ENCODE measurements at places on chromosomes 2 and 18.
A peak's percentile ranks its signal among the peaks of the same experiment; 100 is the strongest.

- no peak for DNase-seq
Observed at GRCh38 chr2:74555610-74556103, 1.1 kb downstream of the DOK1 start.

DNA sequence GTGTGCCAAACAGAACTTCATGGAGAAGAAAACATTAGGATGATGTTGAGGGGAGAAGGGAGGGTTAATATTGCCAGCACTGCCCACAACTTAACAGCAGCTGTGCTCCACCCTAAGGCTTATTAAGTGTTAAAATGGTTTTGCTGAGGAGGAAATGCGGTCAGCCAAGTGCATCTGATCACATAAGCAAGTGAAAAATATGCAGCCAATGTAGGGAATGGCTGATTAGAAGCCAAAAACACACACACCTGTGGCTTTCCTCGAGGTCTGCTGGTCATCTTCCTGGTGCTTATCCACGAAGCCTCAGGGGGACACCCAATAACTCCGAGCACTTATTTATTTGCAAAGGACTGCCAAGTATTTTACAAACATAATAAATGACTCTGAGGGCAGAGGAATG lies 66.3 kb upstream of the GPR45 start:
- no peak for DNase-seq

DNA sequence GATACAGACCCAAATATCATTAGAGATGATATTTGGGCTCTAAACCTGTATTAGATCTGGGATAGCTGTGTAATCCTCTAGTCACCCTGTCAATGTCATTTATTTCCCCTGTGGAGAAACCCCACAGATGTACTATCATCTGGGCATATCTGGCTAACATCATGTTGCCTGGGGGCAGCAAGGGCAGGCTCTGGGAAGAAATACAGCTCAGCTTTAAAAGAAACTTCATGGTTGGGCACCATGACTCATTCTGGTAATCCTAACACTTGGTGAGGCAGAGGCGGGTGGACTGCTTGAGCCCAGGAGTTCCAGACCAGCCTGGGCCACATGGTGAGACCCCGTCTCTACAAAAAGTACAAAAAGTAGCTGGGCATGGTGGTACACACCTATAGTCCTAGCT lies 282.5 kb downstream of the SLC8A1 start:
- no peak for DNase-seq

GRCh38 chr2:204437815-204438756 lies 107.2 kb upstream of the PARD3B start:
- no peak for DNase-seq

DNA sequence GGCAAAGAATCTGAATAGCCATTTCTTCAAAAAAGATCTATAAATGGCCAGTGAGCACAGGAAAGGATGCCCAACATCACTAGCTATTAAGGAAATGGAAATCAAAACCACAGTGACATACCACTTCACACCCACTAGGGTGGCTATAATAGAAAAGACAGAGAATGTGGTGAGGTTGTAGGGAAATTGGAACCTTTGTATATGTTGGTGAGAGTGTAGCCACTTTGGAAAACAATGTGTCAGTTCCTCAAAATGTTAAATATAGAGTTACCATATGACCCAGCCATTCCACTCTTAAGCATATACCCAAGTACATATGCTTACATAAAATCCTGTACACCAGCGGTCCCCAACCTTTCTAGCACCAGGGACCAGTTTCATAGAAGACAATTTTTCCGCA lies 152.8 kb downstream of the SMAD2 start:
- DNase-seq, result no peak

- DNase-seq, result no peak
Observed at GRCh38 chr2:101983486-101983885, 8.3 kb upstream of the IL1R2 start.

GRCh38 chr2:178845566-178846457 lies 38.6 kb upstream of the TTN start:
- peak; percentile 28 for DNase-seq

DNA sequence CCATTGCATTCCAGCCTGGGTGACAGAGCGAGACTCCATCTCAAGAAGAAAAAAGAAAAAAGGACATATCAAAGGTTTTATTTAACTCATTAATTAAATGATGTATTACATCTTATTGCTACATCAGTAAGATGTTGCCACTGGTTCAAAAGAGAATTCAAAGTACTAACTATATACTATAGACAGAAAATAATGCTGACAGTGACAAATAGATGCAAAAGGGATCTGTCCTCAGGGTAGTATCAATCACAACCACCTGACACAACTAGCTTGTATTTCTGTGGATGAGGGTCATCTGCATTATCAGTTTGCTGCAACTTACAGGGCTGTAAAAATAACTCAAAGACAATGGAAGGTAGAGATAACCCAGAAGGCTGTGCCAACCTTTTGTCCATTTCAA lies 16.4 kb upstream of the CREG2 start:
- DNase-seq, result no peak

DNA sequence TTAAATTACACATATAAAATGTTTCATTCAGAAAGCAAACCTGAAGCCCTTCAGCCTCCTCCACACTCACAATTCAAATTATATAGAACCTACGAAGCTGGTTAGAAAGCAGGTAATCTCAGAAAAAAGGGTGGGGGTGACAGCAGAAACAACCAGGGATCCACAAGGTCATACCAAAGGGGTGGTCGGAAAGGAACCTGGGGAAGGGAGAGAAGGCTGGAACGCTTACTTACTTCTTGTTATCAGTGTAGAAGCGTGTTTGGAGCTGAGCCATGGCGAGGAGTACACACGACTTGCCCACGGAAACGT lies 316 bp downstream of the WDR12 start:
- DNase-seq, result no peak

DNA sequence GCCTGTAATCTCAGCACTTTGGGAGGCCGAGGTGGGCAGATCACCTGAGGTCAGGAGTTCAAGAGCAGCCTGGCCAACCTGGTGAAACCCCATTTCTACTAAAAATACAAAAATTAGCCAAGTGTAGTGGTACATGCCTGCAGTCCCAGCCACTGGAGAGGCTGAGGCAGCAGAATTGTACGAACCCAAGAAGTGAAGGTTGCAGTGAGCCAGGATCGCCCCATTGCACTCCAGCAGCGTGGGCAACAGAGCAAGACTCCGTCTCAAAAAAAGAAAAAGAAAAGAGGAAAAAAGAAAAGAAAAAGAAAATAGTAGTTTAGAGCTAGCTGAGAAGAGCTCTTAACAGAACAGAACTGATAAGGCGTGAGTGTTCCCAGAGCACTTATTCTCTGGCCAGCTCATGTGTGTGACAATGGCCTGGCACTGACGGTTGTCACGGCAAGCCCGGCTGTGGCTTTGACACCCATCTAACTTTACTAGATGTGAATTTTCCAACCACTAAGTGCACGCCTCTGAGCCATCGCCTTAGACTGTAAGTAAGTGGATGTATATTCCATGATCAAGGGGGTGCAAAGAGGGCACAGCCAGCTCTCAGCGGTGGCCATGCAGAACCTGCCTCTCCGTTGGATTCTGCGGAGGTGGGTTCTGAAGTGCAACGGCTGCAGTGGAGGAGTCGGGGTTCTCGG lies 80.0 kb downstream of the ZNF516 start:
- DNase-seq, result no peak

- no peak for DNase-seq
Observed at GRCh38 chr18:69628774-69629359, 228.2 kb downstream of the DOK6 start.

GRCh38 chr2:158403237-158403636 lies 53.3 kb downstream of the CCDC148 start:
- no peak for DNase-seq

DNA sequence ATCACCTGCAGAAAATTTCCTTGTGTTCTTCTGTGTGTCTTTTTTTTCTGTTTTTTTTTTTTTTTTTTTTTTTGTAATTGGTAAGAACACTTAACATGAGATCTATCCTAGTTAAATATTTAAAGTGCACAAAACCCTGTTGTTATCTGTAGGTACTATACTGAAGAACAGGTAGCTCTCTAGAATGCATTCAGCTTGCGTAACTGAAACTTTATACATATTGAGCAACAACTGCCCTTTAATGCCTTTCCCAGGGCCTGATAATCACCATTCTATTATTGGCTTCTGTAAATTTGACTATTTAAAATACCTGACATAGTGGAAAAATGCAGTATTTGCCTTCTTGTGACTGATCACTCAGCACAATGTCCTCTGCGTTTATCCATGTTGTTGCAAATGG lies 701.8 kb downstream of the SUCLG1 start:
- DNase-seq, result no peak

GRCh38 chr2:71500426-71501079 lies 47.2 kb downstream of the DYSF start:
- DNase-seq, result no peak

DNA sequence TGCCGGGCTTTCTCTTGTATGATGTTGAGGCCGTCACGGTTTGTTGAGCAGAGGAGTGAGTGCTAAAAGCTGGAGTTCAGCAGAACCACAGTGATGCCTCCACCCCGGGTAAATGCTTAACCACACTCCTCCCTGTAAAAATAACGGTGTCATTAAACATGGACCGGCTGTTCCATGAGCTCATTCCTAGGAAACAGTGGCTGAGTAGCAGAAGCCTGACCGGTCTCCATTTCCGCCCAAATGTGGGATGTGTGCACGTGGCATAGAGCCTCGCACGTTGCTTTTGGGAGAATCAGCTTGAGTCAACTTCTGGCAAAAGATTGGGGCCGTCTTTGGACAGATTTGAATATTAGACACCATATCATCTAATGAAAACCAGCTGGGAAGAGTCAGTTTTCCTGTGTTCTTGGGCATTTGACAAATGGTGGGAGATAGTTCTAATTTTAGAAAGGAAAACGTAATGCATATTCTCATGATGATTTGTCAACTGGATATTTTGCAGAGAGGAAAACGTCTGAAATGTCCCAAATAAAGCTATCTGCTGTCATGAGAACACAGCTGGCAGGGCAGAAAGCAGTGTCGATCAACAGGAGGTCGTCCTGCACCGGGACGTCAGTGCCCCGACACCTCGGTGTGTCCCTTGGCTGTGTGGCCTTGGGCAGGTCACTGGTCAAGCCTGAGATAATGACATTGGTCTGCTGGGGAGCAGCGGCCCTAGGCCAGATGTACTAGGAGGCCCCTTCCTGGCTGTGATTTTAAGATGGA lies 42.4 kb downstream of the LRRFIP1 start:
- DNase-seq, result peak; percentile 99

DNA sequence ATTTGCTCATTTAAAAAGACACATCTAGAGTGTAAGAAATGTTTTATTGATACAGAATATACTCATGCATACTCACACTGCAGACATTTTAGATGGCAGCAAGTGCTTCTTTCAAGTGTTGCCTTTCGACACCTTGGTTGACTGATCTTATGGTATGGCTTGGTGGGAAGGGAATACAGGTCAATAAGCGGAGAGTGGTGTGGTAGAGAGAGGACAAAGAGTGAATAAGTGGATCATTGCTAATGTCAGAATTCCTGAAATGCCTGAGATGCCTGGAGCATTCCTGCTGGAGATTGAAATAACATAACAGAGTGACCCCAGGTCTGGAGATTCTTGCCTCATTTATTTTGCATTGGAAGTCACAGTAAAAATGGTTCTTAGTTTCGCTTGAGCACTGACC lies 76.7 kb downstream of the RND3 start:
- DNase-seq, result no peak

GRCh38 chr2:127175751-127176354 lies 44.2 kb downstream of the CYP27C1 start:
- DNase-seq, result peak; percentile 61

- no peak for DNase-seq
Observed at GRCh38 chr2:218432676-218433365, 13.9 kb downstream of the VIL1 start.

DNA sequence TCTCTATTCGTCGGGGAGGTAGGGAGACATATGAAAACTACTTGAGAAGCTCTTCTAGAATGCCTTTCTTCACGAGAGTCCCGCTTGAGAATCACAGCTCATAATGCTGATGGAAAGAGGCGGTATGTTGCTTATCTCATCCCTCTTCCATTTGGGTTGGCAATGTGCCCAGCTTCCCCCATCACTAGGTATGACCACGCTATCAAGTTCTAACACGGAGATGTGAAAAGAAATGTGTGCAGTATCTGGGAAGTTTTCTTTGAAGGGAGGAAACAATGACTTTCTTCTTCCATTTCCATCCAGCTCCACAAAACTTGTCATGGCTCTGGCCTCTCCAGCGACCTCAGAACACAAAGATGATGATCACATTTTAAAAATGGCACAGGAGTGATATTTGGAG lies 742.4 kb downstream of the DCDC2C start:
- DNase-seq, result no peak

GRCh38 chr2:42848265-42848664 lies 55.9 kb upstream of the HAAO start:
- DNase-seq, result no peak

- no peak for DNase-seq
Observed at GRCh38 chr2:219633276-219634065, 6.0 kb downstream of the SLC4A3 start.

- no peak for DNase-seq
Observed at GRCh38 chr2:237035781-237036475, 49.8 kb upstream of the COPS8 start.

GRCh38 chr2:71530641-71531332 lies 77.4 kb downstream of the DYSF start:
- DNase-seq, result no peak
